NCI-H2107 (cell line): ENCODE measurements at places on chromosomes 7 and 10.

DNA sequence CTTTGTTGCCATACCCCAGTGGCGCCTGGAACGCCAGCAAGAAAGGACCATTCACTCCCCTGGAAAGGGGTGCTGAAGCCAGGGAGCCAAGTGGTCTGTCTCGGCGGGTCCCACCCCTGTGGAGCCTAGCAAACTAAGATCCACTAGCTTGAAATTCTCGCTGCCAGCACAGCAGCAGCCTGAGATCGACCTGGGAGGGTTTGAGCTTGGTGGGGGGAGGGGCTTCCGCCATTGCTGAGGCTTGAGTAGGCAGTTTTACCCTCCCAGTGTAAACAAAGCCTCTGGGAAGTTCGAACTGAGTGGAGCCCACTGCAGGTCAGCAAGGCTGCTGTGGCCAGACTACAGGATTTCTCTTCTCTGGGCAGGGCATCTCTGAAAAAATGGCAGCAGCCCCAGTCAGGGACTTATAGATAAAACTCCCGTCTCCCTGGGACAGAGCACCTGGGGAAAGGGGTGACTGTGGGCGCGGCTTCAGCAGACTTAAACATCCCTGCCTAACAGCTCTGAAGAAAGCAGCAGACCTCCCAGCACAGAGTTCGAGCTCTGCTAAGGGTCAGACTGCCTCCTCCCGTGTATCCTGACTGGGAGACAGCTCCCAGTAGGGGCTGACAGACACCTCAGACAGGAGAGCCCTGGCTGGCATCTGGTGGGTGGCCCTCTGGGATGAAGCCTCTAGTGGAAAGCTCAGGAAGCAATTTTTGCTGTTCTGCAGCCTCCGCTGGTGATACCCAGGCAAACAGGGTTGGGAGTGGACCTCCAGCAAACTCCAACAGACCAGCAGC is 281.1 kb upstream of the SP4 start:
- no peak for DNase-seq

DNA sequence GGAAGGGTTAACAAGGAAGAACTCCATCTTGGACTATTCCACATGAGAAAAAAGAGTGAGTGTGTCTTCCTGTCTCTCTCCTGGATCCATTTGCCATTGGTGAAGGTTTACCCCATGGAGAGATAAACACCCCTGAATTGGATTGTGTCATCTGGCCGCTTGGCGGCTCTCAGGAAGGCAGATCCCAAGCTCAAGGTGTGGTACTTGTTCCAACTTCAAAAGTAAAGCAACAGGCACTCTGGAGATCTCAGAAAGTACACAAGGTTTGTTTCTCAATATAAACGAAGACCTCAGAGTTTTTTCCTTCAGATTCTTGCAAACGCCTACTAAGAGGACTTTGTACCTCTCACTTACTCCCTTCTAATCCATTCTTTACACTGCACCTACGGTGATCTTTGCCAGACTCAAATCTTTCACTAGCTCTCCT is 116.7 kb downstream of the REEP3 start:
- no peak for DNase-seq

GRCh38 chr7:25854608-25855497 is 297.1 kb upstream of the NFE2L3 start:
- peak; percentile 96 for DNase-seq

DNA sequence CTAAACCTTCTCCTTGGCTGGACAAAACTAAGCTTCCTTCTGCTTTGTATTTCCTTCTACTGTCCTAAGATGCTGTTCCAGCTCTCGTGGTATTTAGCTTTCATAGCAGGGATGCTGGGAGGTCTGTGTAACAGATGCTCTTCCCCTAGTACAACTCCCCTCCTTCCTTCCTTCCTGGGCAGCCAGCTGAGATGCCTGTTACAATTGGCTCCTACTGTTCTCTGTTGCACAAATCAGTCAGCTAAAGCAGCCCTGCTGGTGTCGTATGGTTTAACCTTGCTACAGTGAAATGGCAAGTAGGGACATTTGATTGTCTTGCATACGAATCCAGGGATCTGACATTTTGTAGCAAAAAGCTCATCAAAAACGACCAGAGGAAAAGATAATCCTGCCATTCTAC is 143.8 kb downstream of the ARHGAP21 start:
- no peak for DNase-seq

DNA sequence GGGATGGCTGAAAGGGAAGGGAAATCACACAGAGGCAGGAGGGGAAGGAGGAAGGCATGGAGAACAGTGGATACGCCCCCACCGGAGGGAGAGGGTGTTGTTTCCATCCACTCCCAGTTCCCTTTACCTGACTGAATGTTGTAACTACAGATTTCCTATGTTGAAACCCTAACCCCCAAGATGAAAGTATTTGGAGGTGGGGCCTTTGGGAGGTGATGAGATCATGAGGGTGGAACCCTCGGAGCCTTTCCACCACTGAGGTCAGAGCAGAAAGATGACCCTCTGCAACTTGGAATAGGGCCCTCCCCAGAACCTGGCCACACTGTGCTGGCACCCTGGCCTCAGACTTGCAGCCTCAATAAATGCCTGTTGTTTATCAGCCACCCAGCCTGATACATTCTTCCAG is 48.6 kb upstream of the CNPY1 start:
- no peak for DNase-seq

- DNase-seq: peak; percentile 8
These were observed 215.6 kb downstream of the DOCK4 start for GRCh38 chr7:111990643-111991042.

- DNase-seq: no peak
These were observed 69.8 kb upstream of the KCTD7 start for GRCh38 chr7:66558660-66559465.

DNA sequence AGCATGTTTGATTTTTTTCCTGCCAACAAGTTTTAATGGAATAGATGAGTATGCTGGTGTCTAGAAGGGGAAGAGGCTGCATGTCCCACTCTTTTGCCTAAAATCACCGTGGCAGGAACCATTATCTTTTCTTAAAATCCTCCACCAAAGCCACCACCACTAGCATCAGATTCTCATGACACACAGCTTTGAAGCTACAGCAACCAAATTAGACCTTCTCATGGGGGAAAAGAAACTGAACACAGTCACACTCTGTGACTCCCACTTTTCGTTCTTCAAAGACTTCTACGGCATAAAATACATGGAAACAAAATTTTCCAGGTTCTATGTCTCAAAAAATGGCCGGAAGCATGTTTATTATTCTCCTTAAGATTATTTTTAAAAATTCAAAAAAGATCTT is 81.8 kb downstream of the SGMS1 start:
- DNase-seq: no peak

GRCh38 chr7:76358011-76358480 is 745 bp downstream of the YWHAG start:
- DNase-seq: peak; percentile 61

GRCh38 chr10:86321568-86321967 is 45.0 kb downstream of the GRID1 start:
- DNase-seq: no peak

GRCh38 chr10:16853201-16853600 is 36.0 kb upstream of the RSU1 start:
- no peak for DNase-seq

DNA sequence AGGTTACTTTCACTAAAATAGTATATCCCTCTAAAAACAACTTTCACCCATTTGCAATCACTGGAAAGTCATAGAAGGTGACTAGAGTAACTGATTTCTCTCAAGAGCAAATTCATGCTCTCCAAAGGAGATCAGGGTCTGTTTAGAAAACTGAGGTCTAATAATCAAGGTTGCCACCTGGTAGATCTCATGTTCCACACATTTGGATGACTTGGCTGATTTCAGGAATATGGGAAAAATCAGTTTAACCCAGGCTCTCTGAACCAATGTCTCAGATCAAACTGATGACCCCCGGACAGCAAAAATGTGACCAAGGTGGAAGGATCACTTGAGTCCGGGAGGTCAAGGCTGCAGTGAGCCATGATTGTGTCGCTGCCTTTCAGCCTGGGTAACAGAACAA is 562.4 kb upstream of the C7orf33 start:
- no peak for DNase-seq

DNA sequence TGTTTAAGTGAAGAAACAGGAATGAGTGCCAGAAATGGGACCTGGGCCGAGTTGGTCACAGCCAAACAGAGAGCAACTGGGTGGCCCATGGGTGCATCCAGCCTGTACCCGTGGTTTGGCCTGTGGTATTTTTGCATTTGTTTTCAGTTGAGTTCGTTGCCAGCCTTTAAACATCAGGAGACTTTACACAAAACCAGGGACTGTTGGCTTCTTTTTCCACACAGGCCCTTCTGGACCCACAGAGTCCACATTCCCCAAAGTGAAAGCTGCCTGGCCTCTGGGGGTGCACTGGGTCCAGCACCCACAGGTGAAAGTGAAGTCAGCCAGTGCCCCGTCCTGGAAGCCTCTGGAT is 54.1 kb upstream of the TNS3 start:
- DNase-seq: no peak

DNA sequence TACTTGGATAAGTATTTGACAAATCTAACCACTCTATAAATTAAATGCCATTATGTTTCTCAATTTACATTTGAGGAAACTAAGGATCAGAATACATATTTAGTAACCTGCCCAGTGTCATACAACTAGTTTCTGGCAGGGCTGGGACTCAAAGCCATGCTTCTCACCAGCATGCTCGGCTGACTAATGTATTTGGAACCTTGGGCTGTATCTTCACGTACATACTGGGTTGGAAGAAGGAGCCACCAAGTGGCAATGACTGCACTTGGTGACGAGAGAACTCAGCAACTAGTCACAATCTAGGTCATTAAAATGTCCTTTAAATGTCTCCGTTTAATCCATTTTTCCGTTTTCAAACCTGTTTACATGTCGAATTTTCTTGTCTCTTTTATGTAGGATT is 42.9 kb downstream of the CHRM2 start:
- DNase-seq: no peak

GRCh38 chr7:26965724-26966123 is 101.3 kb upstream of the SKAP2 start:
- no peak for DNase-seq

DNA sequence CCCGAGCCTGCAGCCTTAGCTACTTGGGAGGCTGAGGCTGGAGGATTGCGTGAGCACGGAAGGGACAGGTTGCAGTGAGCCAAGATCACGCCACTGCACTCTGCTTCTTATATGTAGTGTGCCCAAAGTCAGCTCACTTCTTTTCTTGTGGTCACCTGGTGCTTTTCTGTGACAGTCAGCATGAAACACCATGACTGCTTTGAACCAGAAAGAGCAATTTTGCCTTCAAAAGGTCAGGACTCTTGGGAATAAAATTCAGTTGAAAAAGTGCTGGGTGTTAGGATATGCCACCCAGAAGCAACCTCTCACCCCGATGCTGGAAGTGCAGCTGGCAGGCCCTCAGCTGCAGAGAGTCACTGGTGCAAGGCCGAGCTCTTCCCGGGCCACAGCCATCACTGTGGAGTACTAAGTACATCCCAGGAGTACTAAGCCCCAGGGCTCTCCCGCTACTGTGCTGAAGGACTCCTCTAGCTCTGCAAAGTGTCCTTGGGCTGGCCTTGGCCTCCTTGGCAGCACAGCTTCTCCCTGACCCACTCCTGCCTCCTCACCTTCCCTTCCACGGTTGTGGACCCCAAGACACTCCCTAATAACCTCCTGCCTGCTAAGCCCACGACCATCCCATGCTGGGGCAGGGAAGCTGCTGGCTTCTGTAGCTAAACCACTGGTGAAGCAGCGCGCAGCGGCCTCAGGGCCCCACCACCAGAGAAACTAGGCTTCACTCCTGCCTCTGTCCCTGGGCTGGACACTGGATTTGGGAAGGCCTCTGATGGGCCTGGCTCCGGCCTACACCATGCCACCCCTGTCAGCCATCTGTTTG is 17.6 kb upstream of the GDI2 start:
- DNase-seq: no peak

DNA sequence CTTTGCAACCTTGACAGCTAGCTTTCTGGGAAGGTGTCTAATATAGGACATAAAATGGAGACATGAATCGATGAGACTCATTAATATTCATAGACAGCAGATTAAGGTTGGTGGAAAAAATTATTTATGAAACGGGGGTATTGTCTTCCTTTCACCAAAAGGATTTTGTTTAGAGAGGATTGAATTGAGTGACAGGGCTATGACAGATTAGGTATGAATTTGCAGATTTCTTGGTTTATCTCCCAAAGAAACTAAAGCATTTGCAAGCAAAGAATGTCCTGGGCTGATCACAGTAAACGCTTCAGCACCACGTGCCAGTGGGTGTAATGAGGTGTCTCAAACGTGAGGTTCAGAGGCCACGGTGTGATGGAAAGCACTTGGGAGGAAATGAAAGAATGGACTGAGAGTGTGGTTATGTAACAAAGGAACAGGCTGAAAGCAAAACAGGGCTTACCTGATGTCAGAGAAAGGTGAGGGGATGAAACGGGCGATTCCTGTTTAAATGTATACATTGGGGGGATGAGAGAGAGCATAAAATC is 329.2 kb upstream of the NPVF start:
- DNase-seq: peak; percentile 13

GRCh38 chr7:29287366-29287765 is 92.8 kb downstream of the CHN2 start:
- DNase-seq: no peak

DNA sequence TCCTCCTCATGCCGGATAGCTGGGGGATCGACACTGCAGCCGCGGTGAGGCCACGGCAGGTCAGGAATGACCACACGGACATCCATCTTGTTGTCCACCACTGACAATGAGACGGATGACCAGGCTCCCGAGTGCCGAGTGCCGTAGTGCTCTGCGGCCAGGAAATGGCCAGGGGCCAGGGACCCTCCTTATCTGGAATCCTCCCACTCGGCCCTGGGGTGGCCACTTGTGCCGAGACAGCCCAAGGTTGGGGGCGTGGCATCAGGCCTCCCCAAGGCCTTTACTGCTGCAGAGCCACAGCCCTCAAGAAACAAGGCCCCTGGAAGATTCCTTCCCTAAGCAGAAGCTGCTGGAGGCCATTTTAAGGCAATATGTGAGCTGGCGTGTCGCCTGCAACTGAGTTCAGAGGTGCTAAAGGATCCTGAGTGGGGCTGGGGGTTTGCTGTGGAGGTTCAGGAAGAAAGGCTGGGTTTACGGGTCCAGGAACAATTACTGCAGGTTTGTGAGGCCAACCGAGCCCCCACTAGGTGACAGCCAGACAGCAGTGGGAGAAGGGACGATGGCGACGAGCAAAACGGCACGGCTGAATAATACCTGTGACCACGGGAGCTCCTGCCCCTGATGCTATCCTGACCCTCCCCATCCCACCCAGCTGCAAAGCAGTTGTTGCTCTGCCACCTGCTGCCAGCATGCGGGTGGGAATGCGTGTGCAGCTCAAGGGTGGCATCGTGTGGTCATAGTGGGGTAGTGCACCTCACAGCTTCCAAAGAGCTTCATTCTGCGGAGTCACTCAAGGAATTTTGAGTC is 31.6 kb upstream of the LEP start:
- DNase-seq: peak; percentile 77
